ENCODE measurements at places on chromosomes 2 and 18. TPM values are rescaled to one million over a fixed set of nuclear protein-coding genes. Genes with fewer than 3 reads are reported as not detected.

GRCh38 chr2:71561441-71562267 lies 108.3 kb downstream of the DYSF start:
- H3K27me3 ChIP-seq = no peaks in the 10 kb centered on the region
- no peaks in the 10 kb centered on the region for H3K4me1 ChIP-seq
- H3K36me3 ChIP-seq = no peaks in the 10 kb centered on the region

- H3K4me1 ChIP-seq = no peaks in the 10 kb centered on the region
- H3K4me3 ChIP-seq = no peak overlapping the region
- H3K27me3 ChIP-seq = no peaks in the 10 kb centered on the region
- no peak overlapping the region for H3K27ac ChIP-seq
These were observed 155.6 kb upstream of the LYPD1 start for GRCh38 chr2:132825601-132826000.

DNA sequence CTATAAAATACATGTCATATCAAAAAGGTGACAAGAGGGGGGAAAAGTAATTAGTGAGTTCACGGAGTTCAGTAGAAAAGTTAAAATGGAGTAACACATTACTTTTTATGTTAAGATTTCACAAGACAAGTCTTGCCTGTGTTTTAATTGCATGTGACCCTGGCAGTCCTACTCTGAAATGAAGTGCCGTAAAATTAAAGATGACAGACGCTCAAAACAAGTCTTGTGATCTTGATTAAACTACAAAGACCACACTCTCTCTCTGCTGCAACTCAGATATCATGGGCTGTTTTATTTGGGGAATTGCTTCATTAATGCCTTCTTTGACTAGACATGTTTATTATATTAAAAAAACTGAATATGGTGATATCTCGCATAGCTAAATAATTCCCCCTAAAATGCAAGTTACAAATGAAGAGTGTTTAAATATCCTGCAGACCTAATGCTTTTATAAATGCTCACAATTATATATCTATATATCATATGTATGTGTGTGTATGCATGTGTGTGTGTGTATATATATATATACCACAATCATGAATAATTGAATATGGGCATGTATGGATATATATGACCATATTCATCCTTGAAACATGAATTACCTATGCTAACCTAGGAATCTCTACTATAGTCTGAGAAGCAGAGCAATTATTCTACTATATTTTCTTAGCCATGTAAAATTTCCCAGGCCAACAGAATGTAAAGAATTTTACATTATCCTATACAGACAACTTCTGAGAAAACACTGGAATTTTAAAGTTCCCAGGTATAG lies 647.5 kb downstream of the ARHGAP15 start:
- H3K4me1 ChIP-seq = no peaks in the 10 kb centered on the region
- H3K36me3 ChIP-seq = no peaks in the 10 kb centered on the region
- H3K27me3 ChIP-seq = no peaks in the 10 kb centered on the region
- DNase-seq = no peak
- H3K27ac ChIP-seq = no peak overlapping the region

GRCh38 chr2:54566896-54567295 lies 110.8 kb downstream of the SPTBN1 start:
- DNase-seq = no peak
- H3K4me3 ChIP-seq = no peak overlapping the region
- peaks cover 6% of the 10 kb centered on the region for H3K4me1 ChIP-seq
- H3K27ac ChIP-seq = no peak overlapping the region
- H3K36me3 ChIP-seq = no peaks in the 10 kb centered on the region

DNA sequence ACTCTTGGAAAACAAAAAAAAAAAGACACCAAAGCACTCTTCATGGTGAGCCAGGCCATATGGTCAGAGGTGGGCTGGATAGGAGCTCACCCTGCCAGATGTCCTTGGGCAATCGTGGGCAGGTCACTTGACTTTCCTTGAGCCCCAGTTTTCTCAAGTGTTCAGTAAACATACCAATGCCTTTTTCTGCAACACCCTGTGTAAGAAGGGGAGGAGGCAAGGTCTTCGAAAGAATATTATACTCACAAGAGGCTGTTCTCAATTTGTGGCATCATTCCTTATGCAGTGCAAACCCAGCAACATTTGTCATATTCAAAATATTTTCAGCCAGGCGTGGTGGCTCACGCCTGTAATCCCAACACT lies 22.9 kb upstream of the TMEM87B start:
- no peak overlapping the region for H3K4me3 ChIP-seq
- no peaks in the 10 kb centered on the region for H3K36me3 ChIP-seq
- no peak for DNase-seq

GRCh38 chr2:197258580-197258979 lies 52.0 kb downstream of the ANKRD44 start:
- no peaks in the 10 kb centered on the region for H3K4me1 ChIP-seq
- DNase-seq = no peak
- H3K27me3 ChIP-seq = no peaks in the 10 kb centered on the region
- H3K27ac ChIP-seq = no peak overlapping the region

DNA sequence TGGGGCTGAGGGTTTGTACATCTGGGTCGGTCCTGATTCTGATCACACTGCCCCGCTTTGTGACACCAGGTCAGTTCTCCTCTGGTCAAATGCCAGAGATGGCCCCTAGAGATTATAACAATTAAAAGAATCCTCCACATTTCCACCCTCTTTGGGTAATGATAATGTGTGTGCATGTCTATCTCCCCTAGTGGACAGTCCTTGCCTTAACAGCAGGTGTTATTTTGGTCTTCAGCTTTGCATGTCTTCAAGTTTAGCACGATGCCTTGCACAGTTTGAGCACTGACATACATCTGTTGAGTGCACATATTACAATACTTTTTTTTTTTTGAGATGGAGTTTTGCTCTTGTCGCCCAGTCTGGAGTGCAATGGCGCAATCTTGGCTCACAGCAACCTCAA lies 25.7 kb upstream of the COX7A2L start:
- H3K4me1 ChIP-seq = no peaks in the 10 kb centered on the region
- no peak overlapping the region for H3K27ac ChIP-seq
- no peak overlapping the region for H3K4me3 ChIP-seq
- no peaks in the 10 kb centered on the region for H3K27me3 ChIP-seq
- H3K36me3 ChIP-seq = no peaks in the 10 kb centered on the region
- no peak for DNase-seq

DNA sequence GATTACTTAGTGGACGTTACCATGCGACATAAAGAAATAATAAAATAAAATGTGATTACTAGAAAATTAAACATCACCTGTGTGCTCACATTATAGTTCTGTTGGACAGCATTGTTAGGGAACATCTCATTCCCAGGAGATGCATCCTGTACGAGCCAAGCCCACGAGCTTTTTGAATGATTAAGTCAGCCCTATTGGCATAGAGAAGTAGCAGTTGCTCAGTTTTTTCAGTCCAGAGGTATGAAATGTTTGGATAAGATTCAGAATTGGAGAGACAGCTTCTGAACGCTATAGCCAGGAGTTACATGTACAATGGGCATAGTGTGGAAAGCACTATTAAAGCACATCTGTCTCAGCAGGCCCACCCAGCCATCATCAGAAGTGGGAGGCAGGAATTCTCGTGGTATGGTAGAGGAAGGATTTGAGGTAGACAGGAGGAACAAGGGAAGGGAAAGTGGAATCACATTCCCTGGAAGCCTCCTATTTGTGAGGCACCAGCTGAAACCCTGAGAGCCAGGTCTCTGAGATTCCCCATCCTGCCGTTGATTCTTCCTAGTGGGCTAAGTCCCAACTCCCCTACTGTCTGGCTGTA lies 8.6 kb downstream of the SPATS2L start:
- no peaks in the 10 kb centered on the region for H3K36me3 ChIP-seq
- no peak overlapping the region for H3K27ac ChIP-seq
- H3K4me3 ChIP-seq = no peak overlapping the region
- no peaks in the 10 kb centered on the region for H3K27me3 ChIP-seq
- DNase-seq = no peak

- peaks cover 6% of the 10 kb centered on the region for H3K4me1 ChIP-seq
- DNase-seq = peak; percentile 39
- H3K4me3 ChIP-seq = peak overlapping the region; percentile 86
- H3K36me3 ChIP-seq = no peaks in the 10 kb centered on the region
- no peaks in the 10 kb centered on the region for H3K27me3 ChIP-seq
These were observed 641 bp downstream of the MAPRE3 start for GRCh38 chr2:26970928-26971627.

GRCh38 chr2:10042301-10043161 lies 819 bp upstream of the KLF11 start:
- no peaks in the 10 kb centered on the region for H3K27me3 ChIP-seq
- peak overlapping the region; percentile 100 for H3K27ac ChIP-seq
- peak overlapping the region; percentile 43 for H3K4me3 ChIP-seq
- no peaks in the 10 kb centered on the region for H3K36me3 ChIP-seq
- DNase-seq = peak; percentile 85

DNA sequence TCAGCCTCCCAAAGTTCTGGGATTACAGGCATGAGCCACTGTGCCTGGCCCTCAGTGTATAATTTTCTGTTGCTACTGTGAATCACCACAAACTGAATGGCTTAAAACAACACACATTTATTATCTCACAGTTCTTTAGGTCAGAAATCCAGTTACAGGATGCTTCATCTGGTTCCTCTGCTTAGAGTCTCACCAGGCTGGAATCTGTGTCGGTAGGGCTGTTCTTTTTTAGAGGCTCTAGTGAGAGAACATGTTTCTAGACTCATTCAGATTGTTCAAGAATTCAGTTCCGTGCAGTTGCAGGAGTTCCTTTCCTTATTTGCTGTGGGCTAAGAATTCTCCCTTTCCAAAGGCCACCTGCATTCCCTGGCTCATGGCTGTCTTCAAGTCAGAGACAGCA lies 22.2 kb downstream of the CCDC121 start:
- H3K4me1 ChIP-seq = no peaks in the 10 kb centered on the region
- DNase-seq = no peak
- H3K4me3 ChIP-seq = no peak overlapping the region
- H3K27me3 ChIP-seq = no peaks in the 10 kb centered on the region
- no peak overlapping the region for H3K27ac ChIP-seq

GRCh38 chr2:181157326-181157725 lies 176.9 kb downstream of the UBE2E3 start:
- H3K27ac ChIP-seq = no peak overlapping the region
- no peaks in the 10 kb centered on the region for H3K4me1 ChIP-seq
- H3K36me3 ChIP-seq = no peaks in the 10 kb centered on the region
- H3K4me3 ChIP-seq = no peak overlapping the region
- no peaks in the 10 kb centered on the region for H3K27me3 ChIP-seq

DNA sequence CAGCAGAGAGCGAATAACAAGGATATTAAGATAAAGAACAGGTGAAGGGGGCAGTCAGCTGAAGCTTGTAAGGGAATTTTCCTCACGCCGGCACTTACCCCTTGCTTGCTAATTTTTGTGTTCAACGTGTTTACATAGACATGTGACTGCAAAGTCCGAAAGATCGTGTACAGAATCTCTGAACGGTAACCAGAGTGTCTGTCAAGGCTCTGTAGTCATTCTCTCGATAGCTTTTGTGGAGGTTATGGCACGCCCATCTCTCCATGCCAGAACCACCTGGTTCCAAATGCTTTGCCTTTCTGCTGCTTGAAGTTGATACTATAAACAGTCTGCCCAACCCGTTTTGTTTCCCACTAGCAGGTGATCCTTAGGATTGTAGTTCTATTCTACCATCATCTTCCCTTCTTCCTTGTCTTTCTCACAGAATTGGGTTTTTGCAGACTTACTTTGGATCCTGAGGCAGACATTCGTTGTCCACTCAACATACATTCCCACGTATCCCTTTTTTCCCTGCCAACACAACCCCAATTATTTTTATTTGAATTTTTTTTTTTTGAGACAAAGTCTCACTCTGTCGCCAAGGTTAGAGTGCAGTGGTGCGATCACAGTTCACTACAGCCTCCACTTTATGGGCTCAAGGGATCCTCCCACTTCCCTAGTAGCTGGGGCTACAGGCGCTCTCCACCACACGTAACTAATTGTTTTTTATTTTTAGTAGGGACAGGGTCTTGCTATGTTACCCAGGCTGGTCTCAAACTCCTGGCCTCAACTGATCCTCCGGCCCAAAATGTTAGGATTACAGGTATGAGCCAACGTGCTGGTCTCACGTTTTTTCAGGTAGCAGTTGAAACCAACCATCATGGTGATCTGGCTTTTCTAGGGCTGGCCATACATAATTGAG lies 1.3 kb upstream of the USP34 start:
- no peaks in the 10 kb centered on the region for H3K36me3 ChIP-seq
- H3K4me3 ChIP-seq = peak overlapping the region; percentile 93
- no peaks in the 10 kb centered on the region for H3K27me3 ChIP-seq
- H3K27ac ChIP-seq = peak overlapping the region; percentile 99

- no peak overlapping the region for H3K27ac ChIP-seq
- no peaks in the 10 kb centered on the region for H3K36me3 ChIP-seq
- no peak overlapping the region for H3K4me3 ChIP-seq
- peak; percentile 85 for DNase-seq
- no peaks in the 10 kb centered on the region for H3K27me3 ChIP-seq
These were observed 16.2 kb upstream of the MAPRE2 start for GRCh38 chr18:35024965-35025364.

DNA sequence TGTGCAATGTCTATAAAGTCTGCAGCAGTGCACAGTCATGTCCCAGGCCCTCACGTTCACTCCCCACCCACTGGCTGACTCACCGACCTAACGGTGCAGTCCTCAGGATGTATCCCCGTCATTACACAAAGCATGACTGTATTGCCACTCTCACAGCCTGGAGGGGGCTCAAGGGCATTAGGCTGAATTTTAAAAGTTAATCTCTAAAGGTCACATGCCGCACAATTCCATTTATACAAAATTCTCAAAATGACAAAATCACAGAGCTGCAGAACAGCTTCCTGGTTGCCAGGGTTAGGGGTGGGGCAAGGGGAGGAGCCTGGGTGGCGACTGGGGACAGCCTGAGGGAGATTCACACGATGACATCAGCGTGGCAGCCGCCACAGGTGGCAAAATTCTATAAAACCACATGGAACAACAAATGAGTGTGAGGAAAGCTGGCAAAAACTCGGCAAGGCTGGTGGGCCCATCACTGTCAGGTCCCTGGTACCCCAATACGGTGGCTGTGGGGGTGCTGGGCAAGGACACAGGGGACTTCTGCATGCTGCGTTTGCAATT lies 97.6 kb downstream of the NDUFA10 start:
- no peak overlapping the region for H3K4me3 ChIP-seq
- no peaks in the 10 kb centered on the region for H3K4me1 ChIP-seq
- no peaks in the 10 kb centered on the region for H3K36me3 ChIP-seq
- no peak overlapping the region for H3K27ac ChIP-seq

DNA sequence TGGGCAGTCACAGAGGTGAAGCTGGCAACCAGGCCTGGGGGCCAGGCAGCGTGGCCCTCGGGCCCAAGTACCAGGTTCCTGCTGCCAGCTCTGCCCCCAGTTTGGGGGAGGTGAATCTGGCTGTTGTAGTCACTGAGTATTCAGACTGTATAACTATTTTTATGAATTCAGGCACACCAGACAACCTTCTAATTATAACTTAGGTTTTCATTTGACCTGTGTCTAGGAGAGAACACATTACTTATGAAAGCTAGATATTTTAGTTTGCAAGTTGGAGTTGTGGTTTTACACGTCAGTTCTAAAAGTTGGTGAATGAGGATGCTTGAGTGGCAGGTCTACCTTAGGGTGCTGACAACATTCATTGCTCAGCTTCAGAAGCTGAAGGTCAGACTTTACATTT lies 71.7 kb downstream of the LIMS1 start:
- H3K4me1 ChIP-seq = no peaks in the 10 kb centered on the region
- H3K27me3 ChIP-seq = no peaks in the 10 kb centered on the region

Gene PPP3R1
- 67.9 TPM for total RNA-seq

Gene EFR3B
- total RNA-seq = not detected

Gene SPATS2L
- 80.2 TPM for total RNA-seq

Gene SLC4A5
- total RNA-seq = 3.9 TPM
